Activated CD4-positive, CD25-positive, alpha-beta regulatory T cell treated with anti-CD3 and anti-CD28 coated beads, Interleukin-2, amount 50 U/mL, for 24 hours (primary cell): ENCODE measurements at places on chromosomes 5 and 9.

- no peak for ATAC-seq
Observed at GRCh38 chr5:66558560-66558959, 37.6 kb upstream of the MAST4 start.

- no peak for ATAC-seq
Observed at GRCh38 chr5:178632285-178632684, 5.4 kb upstream of the CLK4 start.

DNA sequence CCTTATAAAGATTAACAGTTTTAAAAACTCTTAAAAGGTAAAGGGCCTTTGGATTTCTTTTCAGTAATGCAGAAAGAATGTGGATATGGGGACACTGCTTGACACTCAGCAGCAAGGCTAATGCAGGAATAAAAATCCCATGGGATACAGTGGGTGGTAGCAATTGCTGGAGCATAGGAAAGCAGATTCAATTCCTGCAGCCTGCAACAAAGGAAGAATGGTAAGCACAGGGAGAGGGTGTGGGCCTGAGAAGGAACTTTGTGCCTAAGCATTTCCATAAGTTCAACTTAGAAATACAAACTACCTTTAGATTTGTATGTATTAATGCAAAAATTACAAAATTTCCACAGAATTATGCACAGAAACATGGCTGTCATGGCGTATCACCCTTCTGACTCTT lies 65.8 kb upstream of the CDK5RAP2 start:
- ATAC-seq, result no peak

DNA sequence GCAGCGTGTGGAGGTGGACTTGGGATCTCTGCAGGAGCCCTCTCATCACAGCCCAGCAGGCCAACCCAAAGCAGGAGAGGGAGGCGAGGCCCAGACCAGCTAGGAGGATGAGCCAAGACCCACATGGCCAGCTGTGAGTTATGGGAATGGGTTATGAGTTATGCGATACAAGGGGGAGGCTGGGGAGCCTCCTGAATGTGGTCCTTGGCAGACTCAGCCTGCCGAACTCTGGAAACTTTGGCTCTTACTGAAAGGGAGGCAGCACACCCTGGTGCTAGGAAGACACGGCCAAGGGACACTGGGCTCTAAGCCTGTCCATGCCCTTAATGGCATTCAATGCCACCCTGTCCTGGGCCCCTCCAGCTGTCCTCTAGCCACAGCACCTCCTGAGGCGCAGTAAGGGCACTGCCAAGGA lies 7.7 kb upstream of the VAV2 start:
- no peak for ATAC-seq

- no peak for ATAC-seq
Observed at GRCh38 chr5:170247363-170247762, 14.6 kb downstream of the C5orf58 start.

- ATAC-seq, result no peak
Observed at GRCh38 chr5:137935190-137935589, 45.9 kb downstream of the PKD2L2 start.

DNA sequence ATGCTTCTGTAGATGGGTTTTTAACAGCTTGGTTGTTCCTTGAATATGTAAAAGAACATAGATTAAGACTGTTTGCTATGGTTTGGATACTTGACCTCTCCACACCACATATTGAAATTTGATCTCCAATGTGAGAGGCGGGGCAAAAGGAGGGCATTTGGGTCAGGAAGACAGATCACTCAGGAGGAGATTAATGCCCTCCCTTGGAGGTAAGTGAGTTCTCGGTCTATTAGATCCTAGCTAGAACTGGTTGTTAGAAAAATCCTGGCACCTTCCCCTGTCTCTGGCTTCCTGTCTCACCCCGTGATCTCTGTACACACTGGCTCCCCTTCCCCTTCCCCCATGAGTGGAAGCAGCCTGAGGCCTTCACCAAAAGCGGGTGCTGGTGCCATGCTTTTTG lies 281.1 kb upstream of the ANKRD55 start:
- ATAC-seq, result no peak

- ATAC-seq, result no peak
Observed at GRCh38 chr9:130299785-130300615, 34.4 kb downstream of the HMCN2 start.

GRCh38 chr5:167770461-167770860 lies 521.0 kb upstream of the WWC1 start:
- no peak for ATAC-seq

- no peak for ATAC-seq
Observed at GRCh38 chr5:84086511-84086910, 298.2 kb downstream of the EDIL3 start.

GRCh38 chr9:129946246-129946995 lies 96.6 kb downstream of the FNBP1 start:
- ATAC-seq, result no peak

DNA sequence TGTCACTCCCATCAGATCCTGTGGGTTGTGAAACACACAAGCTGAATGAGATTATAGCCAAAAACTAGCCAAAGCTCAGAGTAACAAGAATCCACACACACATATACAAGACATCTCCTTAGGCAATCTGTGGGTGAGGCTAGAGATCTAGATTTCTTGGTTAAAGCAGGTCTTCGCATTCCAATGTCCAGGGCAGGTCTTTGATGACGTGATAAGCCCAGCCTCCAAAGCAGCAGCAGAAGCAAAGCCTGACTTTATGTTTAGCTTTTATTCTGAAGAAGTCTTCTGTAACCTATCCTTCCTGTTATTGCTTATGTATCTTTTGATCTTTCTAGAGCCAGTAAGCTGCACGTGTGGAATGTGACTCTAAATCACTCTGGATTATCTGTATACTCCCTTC lies 199.1 kb upstream of the SLC30A5 start:
- no peak for ATAC-seq

- no peak for ATAC-seq
Observed at GRCh38 chr5:2863675-2864433, 112.4 kb upstream of the IRX2 start.

- ATAC-seq, result no peak
Observed at GRCh38 chr9:109295221-109296130, 25.4 kb downstream of the EPB41L4B start.

GRCh38 chr5:36238502-36239295 lies 3.0 kb downstream of the NADK2 start:
- ATAC-seq, result no peak

DNA sequence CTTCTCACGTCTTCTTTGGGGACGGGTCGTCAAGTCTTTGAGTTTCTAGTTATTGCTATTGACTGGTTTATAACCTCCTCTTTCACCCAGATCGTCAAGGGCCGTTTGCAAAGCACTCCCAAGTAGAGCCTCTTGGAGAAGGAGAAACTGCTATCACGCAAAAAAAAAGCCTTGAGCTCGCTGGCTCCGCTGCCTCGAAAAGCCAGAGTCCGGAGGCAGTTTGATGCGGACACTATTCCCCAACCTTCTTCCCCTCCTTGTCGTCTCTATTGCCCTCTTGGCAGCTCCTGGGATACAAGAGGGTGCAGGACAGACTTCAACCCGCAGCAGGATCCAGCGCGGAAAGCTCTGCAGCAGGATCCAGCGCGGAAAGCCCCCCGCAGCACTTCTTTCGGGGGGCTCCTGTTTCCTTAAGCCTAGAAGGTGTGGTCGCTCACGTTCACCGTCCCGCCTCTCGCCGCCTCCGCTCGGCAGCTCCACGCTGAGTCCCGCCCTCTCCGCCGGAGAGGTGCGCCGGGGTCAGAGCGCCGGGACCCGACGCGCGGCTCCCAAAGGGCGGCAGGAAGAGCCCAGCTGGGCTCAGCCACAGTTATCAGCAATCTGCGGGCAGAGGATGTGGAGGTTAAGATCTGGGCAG lies at the start of gene PCDHAC1:
TSS of gene PCDHAC1 (plus strand) at position 494 of the 637 bp plus-strand sequence. CDS start 594 bp downstream, outside the sequence.
- no peak for ATAC-seq

DNA sequence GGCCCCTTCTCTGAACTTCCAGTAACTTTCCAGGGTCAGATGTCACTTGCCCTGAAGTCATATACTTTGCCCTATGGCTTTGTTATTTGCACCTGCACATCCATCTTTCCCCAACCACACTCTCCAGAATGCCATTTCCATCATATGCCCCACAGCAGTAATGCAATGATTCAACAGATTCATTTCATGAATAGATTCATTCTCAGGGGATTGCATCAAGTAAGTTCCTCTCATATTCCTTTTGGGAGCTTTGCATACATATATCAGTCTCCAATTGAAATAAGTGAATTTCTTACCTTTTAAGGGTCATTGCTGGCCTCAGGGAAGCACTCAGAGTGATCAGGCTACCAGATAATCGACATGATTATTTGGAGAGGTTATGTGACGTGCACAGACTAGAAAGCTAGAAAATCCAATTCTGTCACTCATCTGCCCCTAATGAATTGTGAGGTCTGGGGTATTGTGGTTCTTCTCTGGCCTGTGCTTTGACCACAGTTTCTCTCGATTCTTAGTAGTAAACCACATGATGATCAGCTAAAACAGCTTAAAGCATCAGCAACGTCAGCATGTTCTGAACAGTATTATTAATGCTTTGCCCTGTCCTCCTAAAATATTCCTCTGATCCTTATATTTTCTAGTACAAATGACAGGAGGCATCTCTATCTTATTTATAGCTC lies 179.9 kb downstream of the ATPSCKMT start:
- ATAC-seq, result no peak

- no peak for ATAC-seq
Observed at GRCh38 chr9:69535911-69536310, 136.3 kb downstream of the APBA1 start.

DNA sequence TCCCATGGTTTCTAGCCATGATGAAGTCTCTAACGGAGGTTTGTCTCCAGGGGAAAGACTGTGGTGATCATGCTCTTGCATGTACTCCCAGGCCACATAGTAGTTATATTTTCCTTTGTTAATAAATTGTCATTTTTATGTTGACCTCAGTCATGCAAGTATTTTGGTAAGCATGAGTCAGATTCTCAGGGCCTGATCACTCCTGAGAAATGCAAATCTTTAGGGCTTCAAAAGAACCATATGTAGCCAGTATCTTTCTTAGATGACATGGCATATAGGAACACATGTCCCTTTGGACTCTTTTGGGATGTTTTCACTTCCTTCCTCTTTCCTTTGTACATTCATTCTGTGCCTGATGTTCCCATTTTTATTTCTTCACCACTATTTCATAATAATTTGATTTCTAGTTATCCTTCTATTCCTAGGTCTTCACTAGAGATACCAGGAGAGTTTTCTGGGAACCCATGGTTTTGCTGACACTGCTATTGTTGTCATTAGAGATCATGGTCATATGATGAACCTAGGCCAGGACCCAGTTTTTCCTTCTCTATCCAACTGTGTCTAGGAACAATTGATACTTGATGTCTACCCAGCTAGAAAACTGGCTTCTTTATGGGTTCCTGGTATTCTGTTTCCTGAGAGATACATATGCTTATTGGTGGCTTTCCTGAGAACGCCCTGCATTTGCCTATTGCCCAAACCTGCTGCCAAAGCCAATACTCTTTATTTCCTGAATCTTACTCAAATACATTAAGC lies 248.1 kb upstream of the NREP start:
- ATAC-seq, result no peak

GRCh38 chr9:17816431-17817027 lies 237.7 kb downstream of the SH3GL2 start:
- no peak for ATAC-seq

DNA sequence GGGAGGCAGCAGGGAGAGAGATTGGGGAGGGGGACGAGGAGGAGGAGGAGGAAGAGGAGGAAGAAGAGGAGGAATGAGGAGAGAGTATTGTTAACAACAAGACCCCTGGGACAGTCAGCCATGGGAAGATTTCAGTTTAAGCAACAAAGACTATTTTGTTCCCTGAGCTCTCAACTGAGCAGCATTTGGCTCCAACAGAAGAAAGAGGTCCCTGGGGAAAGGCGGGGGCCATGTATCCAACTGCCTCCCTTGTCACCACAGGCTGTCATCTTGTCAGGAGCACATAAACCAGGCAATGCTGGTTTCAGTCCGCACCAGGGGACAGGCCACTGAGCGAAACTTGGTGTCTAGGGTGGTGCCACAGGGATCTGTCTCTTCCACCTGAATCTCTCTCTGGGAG lies 316.1 kb downstream of the TLE1 start:
- no peak for ATAC-seq

GRCh38 chr9:132752877-132753592 lies 82.8 kb downstream of the GTF3C4 start:
- ATAC-seq, result no peak

DNA sequence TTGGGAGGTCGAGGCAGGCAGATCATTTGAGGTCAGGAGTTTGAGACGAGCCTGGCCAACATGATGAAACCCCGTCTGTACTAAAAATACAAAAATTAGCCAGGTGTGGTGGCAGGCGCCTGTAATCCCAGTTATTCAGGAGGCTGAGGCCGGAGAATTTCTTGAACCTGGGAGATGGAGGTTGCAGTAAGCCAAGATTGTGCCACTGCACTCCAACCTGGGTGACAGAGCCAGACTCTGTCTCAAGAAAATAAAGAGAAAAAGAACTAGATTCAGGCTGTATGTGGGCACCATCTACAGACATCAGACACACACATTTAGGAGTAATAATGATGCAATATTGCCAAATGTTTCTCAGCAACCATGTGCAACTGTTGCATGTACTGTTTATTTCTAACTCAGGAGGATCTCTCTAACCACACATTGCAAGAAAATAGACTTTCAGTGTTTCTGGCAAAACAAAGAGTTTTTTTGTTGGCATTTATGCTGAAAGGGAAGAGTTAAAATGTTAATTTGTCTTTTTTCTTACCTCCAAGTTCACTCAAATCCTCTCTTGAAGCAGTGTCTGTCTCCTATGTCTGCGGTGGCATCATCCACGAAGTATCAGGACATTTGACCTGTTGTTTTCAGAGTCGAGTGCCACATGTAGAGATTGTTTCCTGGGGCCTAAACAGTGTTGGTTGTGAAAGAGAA lies 5.1 kb upstream of the ORM1 start:
- no peak for ATAC-seq

GRCh38 chr5:97544240-97544639 lies 361.2 kb upstream of the RIOK2 start:
- no peak for ATAC-seq

DNA sequence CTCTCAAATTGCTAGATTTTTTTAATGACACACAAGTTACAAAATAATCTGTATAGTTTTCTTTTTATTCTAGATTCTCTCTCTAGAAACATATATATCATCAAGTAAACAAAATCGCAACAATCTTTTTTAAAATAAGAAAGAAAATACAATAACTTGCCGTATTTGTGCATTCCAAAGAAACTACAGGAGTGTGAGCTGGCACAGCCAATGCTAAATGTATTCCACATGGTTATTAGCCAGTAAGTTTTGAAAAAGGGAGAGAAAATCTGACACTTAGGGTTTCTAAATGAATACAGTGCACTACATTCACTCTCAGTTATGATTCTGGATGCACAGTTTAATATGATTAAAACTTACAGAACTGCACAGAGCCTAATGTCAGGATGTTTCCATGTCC lies 117.9 kb downstream of the BNC2 start:
- no peak for ATAC-seq

- no peak for ATAC-seq
Observed at GRCh38 chr5:78801413-78801812, 152.8 kb upstream of the LHFPL2 start.

GRCh38 chr9:112601636-112602035 lies 115.0 kb downstream of the KIAA1958 start:
- ATAC-seq, result no peak

- ATAC-seq, result peak; percentile 43
Observed at GRCh38 chr5:162209005-162209605, 141.5 kb downstream of the GABRG2 start.

- ATAC-seq, result no peak
Observed at GRCh38 chr9:135857371-135857786, 50.0 kb downstream of the CAMSAP1 start.

GRCh38 chr5:160359816-160360215 lies 10.6 kb downstream of the C1QTNF2 start:
- ATAC-seq, result no peak

- ATAC-seq, result no peak
Observed at GRCh38 chr5:28421141-28421540, 1382.8 kb upstream of the CDH9 start.
